ENCODE measurements at places on chromosomes 3 and 15.

DNA sequence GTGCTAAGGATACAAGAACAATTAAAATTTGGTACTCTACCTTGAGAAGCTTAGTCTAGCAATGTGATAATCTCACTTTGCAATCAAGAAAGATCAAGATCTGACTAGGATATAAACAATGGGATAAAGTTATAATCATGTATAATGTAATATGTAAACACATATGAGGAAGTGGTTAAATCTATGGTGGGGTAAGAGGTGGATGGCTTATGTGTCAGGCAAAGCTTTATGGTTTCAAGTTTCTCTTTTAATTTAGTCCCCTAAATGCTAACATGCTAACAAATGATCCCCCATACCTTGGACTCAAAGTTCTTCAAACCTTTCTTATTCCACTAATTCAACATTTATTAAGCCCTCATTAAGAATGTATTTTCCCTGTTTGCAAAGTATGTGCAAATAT lies 2.5 kb downstream of the RSL24D1 start:
- DNase-seq: no peak

GRCh38 chr3:127800508-127800907 lies 21.8 kb downstream of the MGLL start:
- DNase-seq: no peak

DNA sequence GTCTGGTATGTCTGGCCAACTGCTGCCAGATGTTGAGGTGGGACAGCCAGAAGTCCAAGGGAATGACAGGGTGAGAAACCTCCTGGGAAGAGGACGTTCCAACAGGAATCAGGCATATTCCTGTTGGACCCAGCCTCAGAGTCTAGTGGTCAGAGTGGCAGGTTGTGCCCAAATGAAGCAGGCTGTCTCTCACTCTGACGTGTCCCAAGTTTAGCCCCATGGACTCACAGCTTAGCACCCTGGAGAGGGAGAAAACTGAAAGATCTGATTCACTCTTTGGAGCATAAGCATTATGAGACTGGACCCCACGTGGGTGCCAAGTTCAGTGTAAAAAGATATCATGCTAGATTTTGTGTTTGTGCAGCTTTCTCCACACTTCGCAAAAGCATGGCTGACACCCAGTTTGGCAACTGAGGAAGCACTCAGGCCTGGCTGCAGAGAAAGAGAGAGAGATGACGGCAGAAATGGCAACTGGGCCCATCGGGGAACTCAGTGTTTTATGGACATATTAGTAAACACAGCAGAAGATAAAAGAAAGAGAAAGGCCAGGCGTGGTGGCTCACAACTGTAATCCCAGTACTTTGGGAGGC lies 88.2 kb upstream of the LMCD1 start:
- no peak for DNase-seq

DNA sequence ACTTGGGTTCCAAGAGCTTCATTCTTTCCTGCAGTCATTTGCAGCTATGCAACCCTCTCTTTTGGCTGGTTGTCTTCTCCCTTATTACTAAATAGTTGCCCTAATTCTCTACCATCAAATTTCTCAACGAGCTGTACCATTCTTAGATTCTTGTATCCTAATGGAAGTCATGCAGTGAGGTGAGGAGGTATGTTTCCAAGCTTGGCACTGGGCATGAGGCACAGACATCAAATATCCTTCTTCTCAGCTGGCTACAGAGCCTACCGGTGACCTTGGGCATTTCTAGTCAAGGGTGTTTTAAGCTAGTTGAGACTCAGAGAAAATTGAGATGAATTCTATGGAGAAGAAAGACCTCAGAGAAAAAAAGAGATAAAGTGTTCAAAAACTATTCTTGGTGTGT lies 166.1 kb downstream of the RYR3 start:
- no peak for DNase-seq

GRCh38 chr3:72550582-72551262 lies 297.5 kb downstream of the SHQ1 start:
- no peak for DNase-seq

DNA sequence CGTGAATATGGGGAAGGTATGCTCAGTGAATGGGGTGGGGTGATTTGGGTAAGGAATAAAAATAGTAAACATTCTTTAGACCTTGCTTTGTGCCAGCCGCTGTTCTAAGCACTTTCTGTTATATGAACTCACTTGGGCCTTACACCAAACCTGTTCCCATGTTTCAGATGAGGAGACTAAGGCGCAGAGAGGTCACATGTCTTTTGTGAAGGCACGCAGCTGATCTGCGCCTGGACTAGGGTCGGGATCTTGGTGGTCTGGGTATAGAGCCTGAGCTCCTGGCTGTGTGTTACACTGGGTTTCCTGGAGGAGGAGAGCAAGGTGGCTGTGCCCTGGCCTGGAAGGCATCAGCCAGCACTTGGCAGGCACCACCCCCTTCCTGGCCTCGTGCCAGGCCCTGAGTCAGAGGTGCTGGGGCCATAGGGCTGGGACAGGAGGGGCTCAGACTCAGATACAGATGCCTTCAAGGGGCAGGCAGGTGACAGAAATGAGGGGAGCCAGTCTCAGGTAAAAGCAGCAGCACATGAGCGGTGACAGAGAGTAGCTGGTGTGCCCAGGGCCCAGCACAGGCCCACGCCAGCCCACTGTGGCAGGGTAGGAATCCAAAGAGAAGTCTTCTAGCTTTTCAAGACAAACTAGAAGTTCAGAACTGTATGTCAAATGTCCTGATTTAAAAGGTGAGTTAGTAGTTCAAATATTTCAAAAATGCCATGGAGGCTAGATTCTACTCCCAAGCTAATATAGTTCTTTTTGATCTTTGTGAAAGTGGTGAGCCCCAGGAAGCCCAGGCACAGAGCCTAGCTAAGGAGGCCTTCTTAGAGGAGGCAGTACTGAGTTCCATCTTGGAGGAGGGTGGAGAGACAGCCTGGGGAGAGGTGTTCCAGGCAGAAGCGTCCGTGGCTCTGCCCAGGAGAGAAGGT lies 83.1 kb downstream of the DNAJB8 start:
- DNase-seq: peak; percentile 55

DNA sequence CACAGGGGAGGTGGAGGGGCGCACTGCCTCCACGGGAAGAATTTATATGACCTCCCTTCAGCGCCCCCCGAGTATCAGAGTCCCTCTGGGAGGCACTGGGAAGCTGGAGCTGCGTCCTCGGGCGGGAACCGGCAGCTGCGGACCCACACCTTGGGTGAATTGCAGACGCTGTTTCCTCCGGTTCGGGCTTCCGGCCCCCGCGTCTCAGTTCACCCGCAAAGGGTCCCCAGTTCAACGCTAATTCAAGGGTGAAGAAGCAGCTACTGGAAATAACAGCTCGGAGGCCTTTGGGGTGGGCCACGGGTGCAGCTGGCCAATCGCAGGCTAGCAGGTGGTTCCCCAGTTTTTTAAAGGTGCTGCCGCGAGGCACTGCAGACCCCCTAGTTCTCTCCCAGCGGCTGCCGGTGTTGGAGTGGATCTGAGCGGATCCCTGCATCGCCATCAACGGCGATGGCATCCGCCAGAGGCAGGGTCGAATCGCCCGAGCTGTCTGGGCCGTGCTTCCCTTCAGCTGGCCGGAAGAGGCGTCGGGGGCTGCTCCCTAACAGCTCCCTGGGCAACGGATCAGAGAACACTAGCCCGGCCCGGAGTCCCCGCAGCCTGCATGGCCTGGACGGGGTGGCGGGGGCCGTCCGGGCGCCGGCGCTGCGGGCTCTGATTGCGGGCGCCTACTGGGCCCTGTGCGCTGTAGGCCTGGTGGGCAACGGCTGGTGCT lies 19.4 kb upstream of the ADAMTS7 start:
- DNase-seq: no peak

DNA sequence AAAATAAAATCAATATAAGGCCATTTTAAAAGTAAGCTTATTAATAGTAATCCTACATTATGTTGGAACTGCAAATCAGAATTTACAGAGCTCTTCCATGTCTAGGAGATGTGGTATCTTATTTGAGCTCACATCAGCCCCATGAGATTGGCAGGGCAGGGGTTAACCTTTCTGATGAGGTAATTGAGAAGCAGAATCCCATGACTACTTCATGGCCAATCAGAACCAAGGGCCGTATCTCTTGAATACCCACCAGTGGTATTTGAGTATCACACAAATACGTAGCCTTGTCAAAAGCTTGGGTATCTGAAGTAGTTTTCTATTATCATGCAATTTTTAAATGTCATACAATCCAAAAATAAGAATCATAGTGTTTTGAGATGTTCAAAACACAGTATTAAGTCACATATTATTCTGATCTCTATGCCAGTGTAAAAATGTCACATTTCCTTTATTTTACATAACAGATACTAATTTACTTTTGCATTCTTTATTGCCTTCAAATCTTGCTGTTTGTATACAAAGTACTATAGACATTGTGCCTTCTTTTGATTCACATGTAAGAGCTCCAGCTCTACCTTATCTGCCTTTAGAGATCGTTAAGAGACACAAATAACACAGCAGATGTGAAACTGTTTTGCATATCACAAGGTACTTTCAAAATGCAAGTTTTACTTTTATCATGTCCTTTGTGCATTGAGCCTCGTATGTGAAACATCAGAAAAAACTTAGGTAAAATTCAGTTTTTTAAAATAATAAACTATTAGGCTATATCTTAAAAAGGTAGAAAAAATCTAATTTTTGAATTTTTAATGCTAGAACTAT lies 251.7 kb upstream of the GOLGA6L4 start:
- DNase-seq: no peak

- peak; percentile 78 for DNase-seq
Measured at GRCh38 chr15:66603301-66604179, 37.7 kb upstream of the LCTL start.

DNA sequence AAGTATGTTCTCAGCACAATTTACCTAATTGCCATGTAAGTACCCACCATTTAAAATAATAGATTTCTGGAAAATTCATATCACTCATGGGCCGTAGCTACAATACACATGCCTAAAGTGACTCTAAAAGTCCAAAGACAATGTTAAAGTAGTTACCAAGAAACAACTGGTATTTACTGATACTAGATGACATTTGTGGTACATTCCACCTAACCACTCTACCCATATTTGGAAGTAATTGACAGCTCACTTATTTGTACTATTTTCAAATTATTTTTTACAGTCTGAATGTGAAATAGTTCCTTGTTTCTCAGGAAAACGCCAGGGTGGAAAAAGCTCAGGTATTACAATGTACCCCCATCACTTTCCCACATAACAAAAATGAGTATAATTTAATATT lies 573.0 kb downstream of the MECOM start:
- DNase-seq: no peak

- DNase-seq: no peak
Measured at GRCh38 chr15:70742928-70743327, 20.4 kb downstream of the UACA start.

DNA sequence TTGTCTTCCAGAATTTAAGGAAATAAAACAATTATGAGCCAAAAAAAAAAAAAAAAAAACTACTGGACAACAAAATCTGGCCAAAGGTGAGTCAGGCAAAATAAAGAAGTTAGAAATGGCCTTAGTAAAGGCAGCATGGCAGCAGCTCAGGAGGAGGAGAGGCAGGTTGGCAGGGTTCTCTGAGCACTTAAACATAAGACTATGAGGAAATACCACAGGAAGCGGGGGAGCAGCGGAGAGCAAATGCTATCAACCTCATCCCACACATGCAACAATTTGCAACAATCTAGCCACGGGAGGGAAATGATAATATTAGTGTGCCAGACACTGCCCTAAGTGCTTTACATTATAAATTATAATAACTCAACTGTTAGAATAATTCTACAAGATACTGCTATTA lies 247.3 kb upstream of the NSMCE3 start:
- no peak for DNase-seq

DNA sequence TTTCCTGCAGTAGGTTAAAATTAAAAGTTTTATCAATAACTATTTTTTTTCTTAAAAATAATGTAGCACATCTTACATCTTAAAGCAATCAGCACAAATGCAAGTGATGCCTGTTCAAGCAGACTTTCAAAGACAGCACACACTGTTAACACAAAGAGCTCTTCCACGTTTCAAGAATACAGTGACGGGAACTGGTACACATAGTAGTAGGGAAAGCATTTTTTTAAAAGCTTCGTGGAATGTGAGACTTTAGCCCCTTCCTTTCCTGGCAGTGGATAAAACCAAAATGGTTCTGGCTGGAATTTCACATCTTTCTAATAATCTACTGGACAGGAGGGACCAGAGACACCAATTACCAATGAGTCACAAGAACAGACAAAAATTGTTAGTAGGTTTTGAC lies 33.5 kb upstream of the SLC2A2 start:
- no peak for DNase-seq

GRCh38 chr3:170524073-170524472 lies 61.8 kb downstream of the SLC7A14 start:
- DNase-seq: no peak

- DNase-seq: no peak
Measured at GRCh38 chr3:39379778-39380155, 3.4 kb upstream of the SLC25A38 start.

DNA sequence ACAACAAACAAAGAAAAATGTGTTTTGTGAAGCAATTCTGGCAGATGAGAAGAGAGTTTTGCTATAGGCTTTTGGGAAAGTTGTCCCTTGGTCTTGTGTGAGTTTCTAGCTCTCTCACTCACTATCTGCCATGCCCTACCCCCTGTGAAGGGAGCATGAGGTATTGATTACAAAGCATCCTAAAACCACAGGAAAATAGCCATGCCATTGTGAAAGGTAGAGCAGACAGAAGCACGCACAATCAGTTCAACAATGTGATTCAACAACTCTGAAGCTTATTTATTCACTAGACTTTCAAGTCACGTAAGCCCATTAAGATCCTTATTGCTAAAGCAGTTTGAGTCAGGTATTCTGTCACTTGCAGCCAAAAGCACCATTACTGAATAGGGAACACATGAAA lies 6.5 kb upstream of the AQR start:
- no peak for DNase-seq

DNA sequence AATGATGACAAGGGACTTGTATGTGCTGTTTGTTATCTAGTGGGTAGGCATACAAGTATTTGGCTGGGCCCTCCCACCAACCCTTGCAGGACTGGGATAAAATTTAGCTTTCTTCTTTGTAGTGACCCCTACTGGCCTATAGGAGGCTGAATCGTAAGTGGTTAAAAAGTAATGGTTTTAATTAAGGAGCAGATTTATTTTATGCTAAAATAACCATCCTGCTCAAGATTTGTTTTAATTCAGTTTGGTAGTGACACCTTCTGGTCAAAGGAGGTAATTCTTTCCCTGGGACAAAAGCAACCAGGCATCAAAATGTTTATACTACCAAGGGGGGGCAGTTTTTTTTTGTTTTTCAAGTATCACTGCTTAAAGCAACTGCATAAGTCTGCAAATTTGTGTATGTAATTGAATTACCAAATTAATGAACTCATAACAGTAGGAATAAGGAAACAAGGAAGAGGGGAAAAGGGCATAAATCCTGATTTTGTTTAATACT lies 70.7 kb downstream of the TOP2B start:
- DNase-seq: no peak

DNA sequence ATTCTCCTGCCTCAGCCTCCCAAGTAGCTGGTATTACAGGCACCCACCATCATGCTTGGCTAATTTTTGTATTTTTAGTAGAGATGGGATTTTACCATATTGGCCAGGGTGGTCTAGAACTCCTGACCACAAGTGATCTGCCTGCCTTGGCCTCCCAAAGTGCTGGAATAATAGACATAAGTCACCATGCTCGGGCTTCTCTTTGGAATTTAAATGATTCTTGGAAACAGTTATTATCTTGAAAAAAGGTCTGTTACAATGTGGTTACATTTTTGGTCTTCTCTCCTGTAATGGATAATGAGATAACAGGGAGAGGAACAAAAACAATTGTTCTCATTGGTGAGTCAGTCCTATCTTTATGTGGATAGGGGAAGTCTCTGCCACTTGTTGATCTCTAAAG lies 59.8 kb upstream of the AADACL2 start:
- DNase-seq: no peak
